ENCODE measurements at places on chromosomes 4 and X. TPM values are rescaled to one million over a fixed set of nuclear protein-coding genes. Genes with fewer than 3 reads are reported as not detected.

GRCh38 chr4:151409470-151410313 lies 716 bp downstream of the FHIP1A start:
- peak; percentile 20 for DNase-seq

DNA sequence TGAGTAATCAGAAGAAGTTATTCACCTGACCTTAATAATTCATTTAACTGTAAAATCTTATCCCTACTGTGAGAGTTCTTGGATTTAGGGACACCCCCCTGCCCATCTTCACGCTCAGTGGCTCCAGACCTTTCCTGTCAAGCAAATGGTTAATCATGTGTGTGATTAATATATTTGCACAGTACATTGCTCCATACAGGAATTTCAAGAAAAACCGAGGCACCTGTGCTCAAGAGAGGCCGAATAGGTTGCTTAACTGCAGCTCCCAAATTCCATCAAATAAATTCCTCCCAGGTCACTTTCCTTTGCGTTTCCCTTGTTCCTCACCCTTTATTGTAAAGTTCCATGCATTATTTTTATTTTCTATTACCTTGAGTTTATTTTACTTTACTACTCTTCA lies 119.5 kb downstream of the STOX2 start:
- no peak for DNase-seq

- DNase-seq = peak; percentile 31
Measured at GRCh38 chr4:173332963-173333657, 1.0 kb downstream of the HMGB2 start.

DNA sequence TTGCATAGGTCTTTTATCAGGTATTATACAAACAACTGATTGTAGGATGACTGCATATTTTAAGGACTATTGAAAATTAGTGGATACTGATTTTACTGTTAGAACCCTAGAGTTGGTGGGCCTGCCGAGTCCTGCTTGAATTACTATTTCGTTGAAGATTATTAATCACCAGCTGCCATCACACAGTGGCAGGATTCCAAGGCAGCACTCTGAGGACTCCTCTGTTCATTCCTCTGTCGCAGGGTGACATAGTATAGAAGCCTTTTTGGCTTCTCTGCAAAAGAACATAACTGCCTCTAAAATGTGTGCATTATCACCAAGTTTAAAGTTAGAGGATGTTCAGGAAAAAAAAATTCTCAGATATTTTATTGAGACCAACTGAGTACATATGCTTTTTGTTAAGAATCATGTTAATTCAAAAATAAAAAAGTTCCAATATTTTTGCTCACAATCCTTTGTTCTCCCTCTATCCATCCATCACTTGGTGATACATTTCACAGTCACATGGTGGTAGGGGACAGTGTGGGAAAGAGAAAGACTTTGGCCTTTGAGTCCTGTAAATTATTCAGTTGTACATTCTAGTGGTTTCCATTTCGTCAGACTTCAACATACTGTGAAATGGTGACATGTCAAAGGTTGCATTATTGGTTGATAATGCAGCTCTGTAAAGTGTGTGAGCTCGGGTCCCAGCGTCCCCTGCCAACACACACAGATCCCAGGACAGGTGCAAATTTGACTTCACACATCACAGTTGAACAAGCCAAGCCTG lies 332.5 kb downstream of the GRID2 start:
- no peak for DNase-seq

- no peak for DNase-seq
Measured at GRCh38 chr4:184705692-184706091, 28.2 kb downstream of the CENPU start.

DNA sequence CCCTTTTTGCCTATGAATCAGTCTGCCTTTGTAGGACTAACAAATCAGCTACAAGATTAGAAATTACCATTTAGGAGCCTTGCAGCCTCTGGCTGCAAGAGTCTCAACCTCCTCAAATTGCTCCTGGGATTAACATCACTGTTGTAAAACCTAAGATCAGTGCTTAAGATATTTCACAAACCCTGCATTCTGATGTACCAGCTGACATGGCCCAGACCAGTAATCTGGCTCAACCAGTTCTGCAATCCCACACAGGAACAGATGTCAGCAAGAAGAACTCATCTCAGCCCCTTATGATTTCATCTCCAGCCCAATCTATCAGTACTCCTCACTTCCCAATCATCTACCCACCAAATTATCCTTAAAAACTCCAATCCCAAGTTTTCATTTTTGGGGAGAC lies 32.5 kb upstream of the AADAT start:
- DNase-seq = no peak

DNA sequence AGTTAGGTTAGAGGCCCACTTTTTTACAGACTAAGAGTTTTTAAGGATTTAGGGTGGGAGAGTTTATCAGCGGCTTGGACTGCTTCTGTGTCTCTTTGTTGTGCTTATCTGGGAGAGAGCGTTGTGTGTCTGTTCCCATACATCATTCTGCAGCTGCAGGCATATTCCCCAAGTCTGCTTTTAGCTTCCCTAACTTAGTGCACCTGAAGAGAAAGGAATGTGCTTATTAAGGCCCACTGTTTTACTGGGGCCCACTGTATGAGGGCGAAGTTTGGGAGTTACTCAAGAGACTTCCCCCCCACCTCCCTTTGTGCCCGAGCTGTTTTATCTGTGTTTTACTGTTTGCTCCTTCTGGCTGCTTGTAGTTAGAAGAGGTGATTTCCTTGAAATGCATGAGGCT lies 31.9 kb downstream of the ART3 start:
- DNase-seq = no peak

- DNase-seq = peak; percentile 4
Measured at GRCh38 chrX:84046403-84046984, 141.5 kb downstream of the RPS6KA6 start.

DNA sequence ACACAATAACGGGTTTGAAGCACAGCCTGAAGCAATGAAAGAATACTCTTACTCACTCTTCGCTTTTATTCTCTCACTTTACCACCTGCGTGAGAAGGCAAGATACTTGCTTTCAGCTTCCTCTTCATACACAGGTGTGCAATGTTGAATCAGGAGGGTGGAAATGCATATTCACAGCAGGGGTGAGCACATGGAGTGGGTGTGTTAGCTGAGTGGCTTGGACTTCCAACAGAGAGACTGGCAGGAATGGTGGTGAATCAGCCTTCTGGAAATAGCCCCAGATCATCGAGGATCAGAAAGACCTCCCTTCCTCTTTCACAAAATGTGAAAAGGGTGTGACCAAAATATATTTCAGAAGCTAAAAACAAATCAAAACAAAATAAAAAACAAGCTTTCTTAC lies 521.2 kb downstream of the STIM2 start:
- no peak for DNase-seq

The CXCL1 gene
- 5.7 TPM for total RNA-seq

The LGI2 gene
- total RNA-seq = not detected
